Stimulated activated CD4-positive, alpha-beta T cell treated with anti-CD3 and anti-CD28 coated beads, Interleukin-12 subunit alpha, Interleukin-12 subunit beta, amount 100 ng/mL, for 48 hours (primary cell): ENCODE measurements at places on chromosomes 1 and 21.

GRCh38 chr1:220250681-220251080 lies 21.6 kb downstream of the RAB3GAP2 start:
- no peak for DNase-seq

- DNase-seq: peak; percentile 44
These were observed 292.8 kb upstream of the B3GALT2 start for GRCh38 chr1:193479187-193479586.

DNA sequence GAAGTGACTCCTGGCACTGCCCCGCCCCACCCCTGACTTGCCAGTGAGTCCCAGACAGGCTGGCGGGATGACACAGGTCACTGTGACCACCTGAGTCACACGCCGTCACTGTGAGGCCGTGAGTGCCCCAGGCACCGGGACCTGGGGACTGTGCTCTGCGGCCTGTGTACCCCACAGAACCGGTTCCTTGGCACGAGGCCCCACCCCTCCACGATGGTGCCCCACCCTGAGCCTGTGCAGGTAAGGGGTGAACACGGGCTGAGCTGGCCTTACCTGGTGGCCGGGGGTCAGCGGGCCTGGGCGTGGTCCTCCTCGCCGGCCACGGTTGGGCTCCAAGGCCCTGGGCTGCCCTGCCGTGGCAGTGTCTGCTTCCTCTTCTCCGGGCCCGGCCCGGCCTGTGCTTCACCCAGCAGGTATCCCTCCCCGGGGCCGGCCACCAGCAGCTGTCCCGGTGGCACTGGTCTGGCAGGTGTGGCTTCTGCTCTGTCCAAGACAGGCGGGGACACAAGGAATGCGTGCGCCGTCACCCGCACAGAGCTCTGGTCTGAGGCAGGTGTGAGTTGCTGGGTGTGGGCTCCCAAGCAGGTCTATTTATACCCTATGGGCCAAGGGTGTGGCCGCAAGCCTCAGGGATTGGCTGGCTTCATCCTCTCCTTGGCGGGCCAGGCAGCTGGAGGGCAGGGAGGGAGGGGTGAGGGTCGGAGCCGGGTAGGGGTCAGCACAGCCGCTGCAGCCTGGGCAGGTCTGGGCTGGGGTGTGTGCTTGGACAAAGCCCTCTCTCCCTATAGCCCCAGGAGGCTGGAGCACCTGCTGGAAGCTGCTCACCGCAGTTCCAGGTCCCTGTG lies at the start of gene RNF223:
Gene RNF223 (minus strand): TSS at position 564 of the 845 bp plus-strand sequence. CDS start 1,740 bp downstream, outside the sequence.
- DNase-seq: no peak

DNA sequence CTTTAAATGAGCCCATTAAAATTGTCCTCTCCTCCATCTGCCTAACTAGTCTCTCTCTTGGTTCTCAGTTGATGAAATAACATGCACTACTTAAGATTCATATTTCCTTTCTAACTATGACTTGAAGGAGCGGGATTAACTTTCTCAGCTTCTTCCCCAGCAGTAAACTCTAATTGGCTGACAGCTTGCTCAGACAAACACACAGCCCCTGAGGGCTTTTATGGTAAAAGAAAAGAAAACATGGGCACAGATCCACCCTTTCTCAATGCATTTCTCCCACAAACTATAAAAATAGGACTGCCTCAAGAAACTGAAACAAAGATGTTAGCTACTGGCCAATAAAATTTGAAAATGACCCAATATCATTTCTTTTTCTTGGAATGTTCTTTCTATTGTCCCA lies 703.1 kb downstream of the ADGRL2 start:
- no peak for DNase-seq

GRCh38 chr1:26387447-26387846 lies 14.9 kb upstream of the ZNF683 start:
- no peak for DNase-seq

DNA sequence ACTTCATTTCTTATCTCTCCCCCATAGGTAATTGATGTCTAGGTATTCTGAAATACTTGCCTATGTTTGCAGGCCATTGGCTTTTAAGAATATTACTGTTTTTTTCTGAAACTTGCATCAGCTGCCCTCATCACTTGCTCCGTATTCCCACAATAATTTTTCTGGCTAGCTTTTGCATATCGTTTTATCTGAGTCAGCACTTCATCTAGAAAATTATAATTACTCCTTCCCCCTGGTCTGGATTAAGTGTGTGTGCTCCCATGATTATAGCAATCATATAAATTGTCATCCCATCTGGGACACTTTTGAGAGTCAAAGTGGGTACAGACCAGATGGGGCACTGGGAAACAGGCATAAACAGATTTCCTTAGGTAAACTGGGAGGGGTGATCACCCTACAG lies 583.2 kb upstream of the B3GALT2 start:
- DNase-seq: no peak

DNA sequence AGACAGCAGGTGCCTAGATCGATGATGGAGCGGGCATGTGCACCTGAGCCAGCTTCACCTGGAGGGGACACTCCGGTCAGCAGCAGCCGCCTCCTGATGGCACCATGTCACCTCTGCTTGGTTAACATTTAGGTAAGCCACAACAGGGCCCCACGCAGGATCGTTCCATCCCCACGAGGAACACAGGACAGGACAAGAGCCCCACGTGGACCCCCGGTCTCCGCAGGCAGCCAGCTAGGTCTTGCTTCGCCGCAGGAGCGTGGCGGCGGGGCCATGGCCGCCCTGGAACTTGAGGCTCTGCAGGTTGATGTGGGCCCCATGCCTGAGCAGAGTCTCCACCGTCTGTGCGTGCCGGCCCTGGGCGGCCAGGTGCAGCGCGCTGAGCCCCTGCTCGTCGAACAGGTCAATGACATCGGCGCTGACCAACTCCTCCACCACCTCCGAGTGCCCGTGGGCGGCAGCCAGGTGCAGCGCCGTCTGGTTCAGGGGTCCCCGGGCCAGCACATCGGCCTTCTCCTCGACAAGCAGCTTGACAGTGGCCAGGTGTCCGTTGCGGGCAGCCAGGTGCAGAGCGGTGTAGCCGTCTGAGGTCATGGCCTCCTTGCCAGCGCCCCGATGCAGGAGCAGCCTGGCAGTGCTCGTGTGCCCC lies 26.1 kb downstream of the RIPK4 start:
- DNase-seq: no peak

DNA sequence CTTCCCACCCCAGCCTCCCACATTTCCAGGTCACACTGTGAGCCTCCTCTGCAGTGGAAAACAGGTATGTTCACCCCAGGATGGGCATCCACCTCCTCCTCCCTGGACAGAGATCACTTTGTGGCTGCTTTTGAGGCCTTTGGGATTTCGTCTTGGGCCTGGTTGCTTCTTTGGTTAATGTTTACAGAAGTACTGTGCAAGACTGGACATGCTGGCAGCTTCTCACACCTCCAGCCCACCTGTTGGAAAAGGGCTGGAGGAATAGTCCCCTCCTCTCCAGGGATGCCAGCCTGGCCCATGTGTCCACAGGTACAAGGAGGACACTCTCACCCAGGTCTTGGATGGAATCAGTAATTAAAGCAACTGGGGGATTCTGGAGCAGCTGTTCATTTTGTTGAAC lies 56.1 kb downstream of the KAZN start:
- DNase-seq: no peak

DNA sequence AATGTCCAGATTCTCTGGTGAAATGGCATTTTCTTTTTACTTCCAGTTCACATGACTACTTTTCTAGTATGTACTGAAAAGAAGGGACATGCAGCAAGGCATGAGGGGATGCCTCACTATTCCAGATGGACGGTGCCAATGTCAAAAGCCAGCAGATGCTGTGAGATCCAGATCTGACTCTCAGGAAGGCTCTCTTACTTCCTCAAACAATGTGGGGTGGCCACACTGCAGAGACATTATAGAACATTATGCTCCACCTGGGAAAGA lies 17.7 kb downstream of the CRYZ start:
- DNase-seq: no peak

- DNase-seq: no peak
These were observed 89.7 kb downstream of the ADARB1 start for GRCh38 chr21:45164124-45164511.

GRCh38 chr1:226457307-226457712 lies 49.4 kb upstream of the PARP1 start:
- DNase-seq: peak; percentile 46

DNA sequence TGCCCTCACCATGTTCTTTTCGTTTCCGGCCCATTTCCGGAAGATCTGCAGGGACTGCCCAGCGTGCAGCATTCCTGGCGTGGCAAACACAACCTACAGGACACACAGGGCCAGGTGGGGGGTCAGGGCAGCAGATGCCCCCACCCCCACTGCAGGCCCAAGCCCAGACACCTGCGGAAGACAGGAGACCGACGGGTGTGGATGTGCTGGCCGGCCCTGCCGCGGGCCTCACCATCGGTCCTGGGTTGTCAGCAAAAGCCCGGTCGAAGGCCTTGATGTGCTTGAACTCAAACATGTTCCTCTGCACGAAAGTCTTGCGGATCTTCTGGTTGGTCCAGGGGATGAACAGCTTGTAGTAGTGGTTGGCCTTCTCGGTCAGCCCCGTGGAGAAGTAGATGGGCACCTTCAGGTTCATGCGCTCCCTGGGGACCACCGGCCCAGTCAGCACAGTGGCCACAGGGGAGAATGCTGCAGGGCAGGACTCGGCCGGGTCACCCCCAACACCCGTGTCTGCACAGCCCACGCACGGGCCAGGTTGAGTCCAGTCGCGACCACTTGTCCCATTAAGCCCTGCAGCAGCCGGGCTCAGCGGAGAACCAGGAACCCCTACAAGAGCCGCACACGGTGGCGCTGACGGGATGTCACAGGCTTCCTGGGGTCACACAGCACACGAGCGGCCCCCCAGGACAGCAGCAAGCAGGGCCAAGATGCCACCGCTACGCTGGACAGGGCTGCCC lies 5.3 kb downstream of the PUSL1 start:
- no peak for DNase-seq

- DNase-seq: no peak
These were observed 102.4 kb upstream of the SERBP1 start for GRCh38 chr1:67532452-67533216.

DNA sequence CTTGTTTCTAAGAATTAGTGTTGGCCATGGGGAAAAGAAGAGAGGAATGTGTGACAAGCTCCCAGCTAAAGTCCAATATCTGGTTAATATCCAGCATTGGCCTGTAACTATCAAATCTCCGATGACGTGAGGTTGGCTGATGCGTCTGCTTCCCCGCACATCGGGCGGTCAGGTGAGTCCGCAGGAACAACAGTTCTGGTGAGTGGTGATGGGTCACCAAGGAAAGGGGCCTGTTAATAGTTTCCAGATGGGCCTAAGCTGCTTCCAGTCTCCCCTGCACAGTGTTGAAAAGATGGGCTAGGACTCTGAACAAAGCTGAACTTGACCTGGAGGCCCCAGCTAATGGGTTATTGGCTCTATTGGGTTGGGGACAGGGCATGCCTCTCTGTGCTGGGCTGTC lies 193.1 kb upstream of the EDN2 start:
- no peak for DNase-seq

GRCh38 chr21:16424331-16424751 lies 694.6 kb downstream of the USP25 start:
- DNase-seq: no peak

- no peak for DNase-seq
These were observed 194.6 kb downstream of the TNR start for GRCh38 chr1:175548774-175549173.

- DNase-seq: no peak
These were observed 84.2 kb downstream of the LACTBL1 start for GRCh38 chr1:22888320-22889075.

GRCh38 chr1:159746666-159747065 lies 32.3 kb upstream of the CRP start:
- no peak for DNase-seq

DNA sequence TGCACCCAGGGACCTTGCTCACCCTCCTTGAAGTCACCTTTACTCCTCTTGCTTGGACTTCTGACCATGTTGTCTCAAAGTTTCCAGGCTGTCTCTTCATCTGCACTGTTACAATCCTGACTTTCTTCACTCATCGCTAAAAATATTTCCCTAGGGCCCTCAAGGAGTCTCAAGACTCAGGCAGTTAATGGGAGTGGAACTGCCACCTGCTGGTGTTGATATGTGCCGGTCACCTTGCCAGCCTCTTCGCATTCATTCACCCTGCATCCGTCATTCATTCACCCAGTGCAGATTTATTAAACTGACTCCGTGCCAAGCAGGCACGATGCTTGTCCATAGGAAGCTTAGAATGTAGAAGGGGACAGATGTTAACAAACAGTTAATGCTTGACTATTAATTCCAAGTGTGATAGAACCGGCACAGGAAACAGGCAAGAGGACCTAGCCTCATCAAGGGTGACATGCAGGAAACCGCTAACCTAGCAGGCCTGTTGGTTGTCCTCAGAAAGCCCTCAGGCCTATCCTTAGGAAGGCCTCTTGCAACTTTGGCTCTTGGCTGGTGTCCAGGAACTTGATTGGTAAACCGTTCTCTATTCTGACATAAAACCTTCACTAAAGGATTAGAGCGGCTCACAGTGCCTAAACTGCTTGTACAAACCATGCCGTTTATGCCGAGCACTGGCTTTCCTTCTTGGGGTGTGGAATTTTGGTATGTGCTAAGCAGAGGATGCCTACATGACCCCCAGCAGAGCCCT lies 342.2 kb downstream of the CAMTA1 start:
- no peak for DNase-seq

DNA sequence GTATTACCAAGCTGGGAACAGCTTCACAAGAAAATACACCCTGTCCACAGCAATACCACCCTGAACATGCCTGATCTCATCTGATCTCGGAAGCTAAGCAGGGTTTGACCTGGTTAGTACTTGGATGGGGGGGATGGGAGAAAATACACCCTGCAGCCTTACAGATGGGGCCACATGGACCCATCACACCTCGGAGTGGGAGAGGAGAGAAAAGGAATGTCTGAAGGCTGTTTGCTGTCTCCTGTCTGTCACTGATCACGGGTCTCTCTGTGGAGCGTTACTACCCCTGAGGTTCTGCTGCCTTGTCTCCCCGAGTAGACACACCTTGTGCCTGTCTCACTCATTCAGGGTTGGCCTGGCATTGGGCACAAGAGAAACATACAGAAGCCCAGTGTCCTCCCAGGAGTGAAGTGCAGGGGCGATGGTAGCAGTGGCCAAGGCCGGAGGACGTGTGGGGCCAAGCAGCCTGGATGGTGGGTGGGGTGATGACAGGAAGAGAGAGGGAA lies 48.0 kb downstream of the TEX35 start:
- DNase-seq: no peak

DNA sequence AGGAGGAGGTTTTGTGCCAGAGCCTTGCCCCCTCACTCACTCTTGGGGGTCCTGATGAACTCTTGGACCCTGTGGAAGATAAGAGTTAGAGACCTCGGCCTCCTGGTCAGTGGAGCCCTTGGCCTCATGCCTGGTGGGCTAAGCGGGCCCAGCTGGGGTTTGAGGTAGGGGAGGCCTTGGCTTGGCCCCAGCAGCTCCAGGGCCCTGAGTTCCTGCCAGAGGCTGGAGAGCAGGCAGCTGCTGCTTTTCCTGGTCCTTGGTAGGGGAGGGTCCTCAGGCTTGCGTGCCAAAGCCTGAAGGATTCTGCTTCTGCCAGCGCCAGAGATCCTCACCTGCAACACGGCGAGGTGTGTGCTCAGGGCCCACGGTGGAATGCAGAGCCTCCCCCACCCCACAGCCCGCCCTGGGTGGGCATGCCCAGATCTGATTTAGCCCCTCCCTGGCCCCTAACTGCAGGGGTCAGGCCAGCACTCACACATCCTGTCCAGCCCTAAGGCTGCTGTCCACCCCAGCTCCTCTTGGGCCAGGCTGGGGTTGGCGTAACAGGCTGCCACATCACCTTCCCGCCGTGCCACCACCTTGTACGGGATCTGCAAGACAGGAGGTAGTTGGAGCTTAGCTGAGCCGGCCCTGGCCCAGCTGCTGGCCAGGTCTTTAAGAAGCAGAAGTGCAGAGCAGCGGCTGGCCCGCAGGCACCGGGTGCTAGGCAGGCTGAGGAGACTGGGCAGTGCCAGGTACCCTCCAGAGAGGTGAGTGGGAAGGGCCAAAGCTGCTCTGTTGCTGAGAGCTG lies 4.7 kb downstream of the GALE start:
- no peak for DNase-seq
